ENCODE measurements at places on chromosomes 4 and X.
A peak's percentile ranks its signal among the peaks of the same experiment; 100 is the strongest.

DNA sequence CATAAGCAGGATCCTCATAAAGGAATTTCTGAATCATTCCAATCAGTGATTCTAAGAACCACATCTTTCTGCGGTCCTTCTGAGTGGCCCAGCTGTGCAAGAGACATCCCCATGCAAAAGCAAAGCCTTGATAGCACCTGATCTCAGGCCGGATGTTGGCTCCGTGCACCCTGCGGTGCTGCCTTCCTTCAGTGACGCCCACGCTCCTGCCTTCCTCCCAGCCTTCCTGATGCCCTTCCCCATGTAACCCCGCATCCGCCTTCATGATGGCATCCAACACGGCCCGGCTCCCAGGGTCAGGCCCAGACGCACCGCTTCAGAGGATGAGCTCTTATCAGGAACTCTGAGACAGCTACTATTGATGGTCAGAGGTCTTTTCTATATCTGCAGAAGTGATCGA, 20.4 kb upstream of the CYP4V2 start:
- no peak for DNase-seq

DNA sequence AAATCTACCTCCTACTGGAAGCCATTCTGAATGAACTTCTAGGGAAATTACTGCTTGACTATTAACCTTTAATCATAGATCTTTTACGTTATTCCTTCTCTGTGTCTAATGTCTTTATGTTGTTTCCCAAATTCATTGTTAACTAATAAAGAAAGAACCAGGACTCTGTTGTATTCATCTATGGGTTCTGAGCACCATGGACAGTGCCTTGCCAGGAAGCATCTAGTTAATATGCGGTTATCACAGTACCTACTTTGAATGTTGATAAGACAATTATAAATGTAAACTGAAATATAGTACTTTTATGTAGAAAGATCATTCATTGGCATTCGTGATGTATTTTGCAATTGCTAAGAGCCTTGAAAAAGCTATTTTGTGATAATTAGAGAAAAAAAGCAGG, 23.8 kb downstream of the NWD2 start:
- no peak for DNase-seq

GRCh38 chr4:176568238-176568637, 224.5 kb downstream of the VEGFC start:
- DNase-seq = no peak

- DNase-seq = peak; percentile 6
These were observed 34.9 kb upstream of the SLC25A14 start for GRCh38 chrX:130304587-130305368.

GRCh38 chr4:106767991-106768390, 268.1 kb downstream of the DKK2 start:
- DNase-seq = no peak

GRCh38 chr4:12439633-12440305, 1011.1 kb upstream of the HS3ST1 start:
- peak; percentile 19 for DNase-seq

DNA sequence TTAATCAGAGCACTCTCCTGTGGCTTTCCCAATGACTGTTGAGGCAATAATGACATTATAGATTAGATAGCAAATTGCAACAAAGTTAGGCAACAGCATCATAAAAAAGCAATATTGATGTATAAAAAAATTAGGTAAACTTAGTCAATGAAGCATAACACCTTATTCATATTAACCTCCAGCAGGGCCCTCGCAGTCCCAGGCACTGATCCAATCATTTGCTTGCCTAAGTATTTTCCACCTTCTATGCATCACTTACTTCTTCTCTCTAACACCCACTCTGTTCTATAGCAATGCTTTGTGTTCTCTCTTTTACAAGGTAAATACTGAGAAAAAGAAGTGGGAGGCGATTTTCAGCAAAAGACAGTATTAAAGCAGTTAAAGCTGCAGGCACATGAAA, 833.5 kb upstream of the ADGRL3 start:
- no peak for DNase-seq

- no peak for DNase-seq
These were observed 160.7 kb upstream of the PCDH7 start for GRCh38 chr4:30559481-30559880.

GRCh38 chrX:39550795-39551361, 546.9 kb downstream of the BCOR start:
- no peak for DNase-seq

DNA sequence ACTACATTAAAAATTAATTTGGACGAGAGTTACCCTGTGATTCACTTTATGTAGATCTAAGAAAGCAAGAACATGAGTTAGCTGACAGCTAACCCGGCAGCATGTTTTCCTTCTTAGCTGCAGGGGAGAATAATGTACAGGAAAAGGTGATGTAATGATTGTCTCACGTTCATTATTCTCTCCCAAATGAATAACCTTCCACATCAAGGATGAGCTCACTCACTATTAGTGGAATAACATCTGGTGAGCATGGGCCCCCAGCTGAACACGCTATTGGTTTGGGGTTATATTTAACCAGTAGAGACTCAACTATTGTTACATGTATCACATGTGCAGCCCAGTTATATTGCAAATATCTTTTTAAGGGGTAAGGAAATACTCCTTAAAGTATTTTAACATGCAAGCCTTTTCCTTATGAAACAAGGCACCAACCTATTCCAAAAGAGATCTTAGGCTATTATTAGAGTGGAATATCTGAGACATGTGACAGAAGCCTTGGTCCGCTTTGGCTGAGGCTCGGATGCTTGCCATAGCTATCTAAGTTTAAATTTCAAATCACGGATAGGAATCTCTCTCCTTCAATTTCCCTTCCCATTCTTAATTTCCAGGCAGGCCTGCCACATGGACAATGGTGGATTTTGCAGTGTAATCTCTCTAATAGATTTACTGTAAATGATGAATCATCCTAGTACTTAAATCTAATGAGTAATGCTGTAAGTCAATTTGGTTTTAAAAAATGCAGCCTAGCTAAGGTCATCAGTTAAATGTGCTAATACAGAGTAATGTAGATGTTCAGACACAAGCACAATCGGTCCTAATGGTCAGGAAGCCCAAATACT, 99.0 kb upstream of the OTUD4 start:
- DNase-seq = peak; percentile 45

DNA sequence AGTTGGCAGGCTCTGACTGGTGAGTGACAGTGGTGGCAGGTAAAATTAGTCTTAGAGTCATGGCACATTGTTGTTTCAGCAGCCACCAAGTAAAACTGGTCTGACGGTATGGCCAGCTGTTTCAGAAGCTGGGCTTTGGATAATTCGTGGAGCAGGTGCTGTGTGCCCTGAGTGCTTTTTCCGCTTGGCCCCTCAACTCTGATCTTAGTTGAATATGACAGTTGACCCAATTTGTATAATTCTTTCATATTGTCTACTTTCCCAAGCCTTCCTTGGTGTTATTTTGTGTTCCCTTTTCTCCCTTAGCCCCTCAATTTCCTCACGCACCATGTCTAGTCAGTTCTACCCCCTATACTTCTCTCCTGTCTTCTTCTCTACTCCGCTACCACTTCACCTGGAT, 32.0 kb downstream of the CDS1 start:
- DNase-seq = no peak

DNA sequence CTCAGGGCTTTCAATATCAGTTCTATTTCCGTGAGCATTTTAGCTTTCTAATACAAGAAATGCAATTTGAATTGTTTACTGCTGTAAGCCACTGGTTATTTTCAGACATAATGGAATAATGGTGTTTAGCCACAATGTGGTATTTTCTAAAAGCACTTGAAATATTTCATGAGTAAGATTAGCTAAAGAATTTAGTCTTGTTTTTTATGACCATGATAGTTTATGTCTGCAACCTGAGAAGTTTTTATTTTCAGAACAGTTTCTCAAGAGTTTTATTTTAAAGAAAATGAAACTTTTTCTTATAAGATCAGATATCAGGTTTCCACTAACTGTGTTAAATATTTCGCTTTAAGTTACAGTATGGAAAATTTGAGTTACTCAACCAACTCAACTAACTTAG, 60.2 kb downstream of the SLIT2 start:
- DNase-seq = no peak

DNA sequence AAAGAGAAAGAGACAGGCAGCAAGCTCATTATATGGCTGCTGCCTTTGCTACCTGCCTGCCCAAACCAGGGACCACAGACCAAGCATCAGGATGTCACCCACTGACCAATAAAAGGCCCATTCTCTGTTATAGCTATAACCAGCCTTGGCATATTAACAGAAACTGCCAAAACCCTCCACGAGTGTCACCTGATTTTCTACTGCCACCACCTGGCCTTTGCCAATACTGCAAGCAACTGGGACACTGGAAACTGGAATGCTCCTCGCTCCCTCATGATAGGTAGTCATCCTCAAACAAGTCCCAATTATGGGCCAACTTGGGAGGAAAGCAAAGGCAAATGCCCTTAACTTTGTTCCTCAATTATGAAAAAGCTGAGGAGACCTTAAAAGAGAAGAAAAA, 76.0 kb downstream of the SPIN4 start:
- no peak for DNase-seq

DNA sequence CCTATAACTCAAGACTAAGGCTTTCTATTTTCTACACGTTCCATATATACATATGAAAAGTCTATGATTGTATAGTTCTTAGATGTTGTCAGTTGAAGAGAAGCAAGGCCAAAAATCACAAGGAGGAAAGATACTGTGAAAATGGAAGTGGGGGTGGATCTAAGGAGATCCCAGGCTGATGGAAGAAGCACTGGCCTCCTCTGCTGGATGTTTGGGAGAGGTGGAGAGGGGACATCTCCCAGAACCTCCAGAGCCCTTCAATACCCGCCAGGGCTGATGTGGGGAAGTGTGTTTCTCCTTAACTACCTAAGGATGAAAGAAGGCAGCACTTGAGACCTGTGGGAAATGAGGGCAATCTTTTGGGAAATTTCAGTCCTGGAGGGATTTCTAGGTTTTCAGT, 67.4 kb downstream of the RASGEF1B start:
- peak; percentile 41 for DNase-seq

DNA sequence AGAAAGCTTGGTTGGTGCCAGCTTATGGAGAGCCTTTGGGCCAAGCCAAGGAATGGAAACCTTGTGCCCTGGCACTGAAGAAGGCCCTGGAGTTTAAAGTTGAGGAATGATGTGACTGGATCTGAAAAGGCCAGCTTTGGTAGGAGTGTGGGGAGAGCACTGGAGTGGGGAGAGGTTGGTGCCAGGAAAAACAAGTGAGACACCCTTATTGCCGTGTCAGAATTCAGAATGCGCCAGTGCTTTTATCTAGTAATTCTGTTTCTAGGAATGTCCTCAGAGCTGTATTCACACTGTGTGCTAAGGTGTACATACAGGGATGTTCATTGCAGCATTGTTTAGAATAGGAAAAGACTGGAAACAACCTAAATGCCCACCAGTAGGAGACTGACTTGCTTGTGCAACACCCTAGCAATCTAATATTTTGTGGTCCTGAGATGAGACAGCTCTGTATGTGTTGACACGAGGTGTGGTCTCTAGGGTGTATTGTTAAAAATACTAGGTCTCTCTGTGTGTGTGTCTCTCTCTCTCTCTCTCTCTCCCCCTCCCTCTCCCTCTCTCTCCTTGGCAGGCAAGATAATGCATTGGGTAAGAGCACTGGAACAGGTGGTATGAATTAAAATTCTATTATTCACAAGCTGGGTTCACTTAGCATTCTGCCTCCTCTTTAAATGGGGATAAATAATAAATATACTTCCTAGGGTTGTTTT, 107.8 kb downstream of the GATB start:
- no peak for DNase-seq

DNA sequence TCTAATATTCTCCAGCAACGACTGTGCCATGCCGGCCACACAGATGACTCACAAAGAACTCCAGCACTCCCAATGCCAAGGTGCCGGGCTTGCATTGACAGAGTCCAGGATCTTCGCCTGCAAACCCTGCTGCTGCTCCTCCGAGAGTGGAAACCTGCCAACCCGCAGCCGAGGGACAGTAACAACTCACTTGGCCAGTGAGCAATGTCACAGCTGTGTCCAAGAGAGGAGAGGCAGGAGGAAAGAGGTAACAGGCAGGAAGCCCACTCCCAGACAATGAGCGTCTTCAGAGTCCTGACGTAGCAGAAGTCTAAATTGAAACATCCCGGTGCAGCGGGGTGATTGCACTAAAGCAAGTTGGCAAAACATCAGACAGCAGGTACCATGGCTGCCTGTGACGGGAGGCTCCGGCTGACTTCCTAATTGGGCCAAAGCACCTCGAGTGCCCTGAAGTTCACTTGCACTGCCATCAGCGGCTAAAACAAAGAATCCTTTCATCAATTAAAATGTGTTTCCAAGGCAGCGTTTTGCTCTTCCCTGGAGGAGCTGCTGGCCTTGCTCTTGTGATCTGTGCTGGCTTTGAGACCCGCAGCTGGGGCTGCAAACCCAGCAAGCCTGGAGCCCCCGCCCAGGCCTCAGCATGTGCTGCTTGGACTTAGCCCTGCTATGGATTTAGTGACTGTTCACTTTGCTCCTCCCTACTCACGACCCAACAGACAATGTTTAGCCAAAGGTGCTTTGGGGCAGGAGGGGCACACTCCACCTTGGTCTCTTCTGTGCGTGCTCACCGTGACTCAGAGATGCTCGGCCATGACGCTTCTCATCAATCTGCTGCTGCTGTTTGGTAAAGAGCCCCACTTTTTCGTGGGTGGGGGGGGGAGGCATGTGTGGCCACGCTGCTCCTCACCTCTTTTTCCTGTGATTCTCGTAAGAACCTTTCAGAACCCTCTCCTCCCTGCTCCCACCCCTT, 36.5 kb downstream of the DCTD start:
- DNase-seq = no peak

GRCh38 chr4:148053298-148054003, 321.6 kb downstream of the ARHGAP10 start:
- DNase-seq = no peak

GRCh38 chr4:21991562-21991961, 43.0 kb upstream of the KCNIP4 start:
- DNase-seq = no peak

DNA sequence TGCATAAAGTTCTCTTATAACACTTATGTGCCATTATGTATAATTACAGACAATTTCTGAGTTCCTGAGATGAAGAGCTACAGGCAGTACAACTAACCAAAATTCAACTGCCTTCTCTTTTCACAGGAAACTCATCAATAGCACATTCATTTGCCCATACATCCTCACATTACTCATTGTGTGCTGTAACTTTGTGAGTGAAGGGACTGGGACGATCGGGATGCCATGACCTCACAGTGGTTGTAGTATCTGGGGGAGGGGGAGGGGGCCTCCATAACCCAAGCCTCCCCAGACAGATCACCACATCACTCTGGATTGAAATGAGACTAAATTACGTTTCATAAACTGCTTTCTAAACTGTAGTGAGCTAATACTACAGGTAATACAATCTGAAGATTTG, 60.7 kb downstream of the ABCG2 start:
- no peak for DNase-seq

DNA sequence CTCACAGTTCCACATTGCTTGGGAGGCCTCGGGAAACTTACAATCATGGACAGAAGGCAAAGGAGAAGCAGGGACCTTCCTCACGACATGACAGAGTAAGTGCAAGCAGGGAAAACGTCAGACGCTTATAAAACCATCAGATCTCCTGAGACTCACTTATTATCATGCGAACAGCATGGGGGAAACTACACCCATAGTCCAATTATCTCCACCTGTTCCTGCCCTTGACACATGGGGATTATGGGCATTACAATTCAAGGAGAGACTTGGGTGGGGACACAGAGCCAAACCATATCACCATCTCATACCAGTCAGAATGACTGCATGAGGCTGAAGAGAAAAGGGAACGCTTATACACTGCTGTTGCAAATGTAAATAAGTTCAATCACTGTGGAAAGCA, 1066.9 kb upstream of the PCDH7 start:
- no peak for DNase-seq

Data from DMS53 (cell line).